ENCODE measurements at places on chromosomes 13 and 19.

GRCh38 chr19:5844456-5845433 lies 5.2 kb upstream of the FUT6 start:
- no peak for DNase-seq

DNA sequence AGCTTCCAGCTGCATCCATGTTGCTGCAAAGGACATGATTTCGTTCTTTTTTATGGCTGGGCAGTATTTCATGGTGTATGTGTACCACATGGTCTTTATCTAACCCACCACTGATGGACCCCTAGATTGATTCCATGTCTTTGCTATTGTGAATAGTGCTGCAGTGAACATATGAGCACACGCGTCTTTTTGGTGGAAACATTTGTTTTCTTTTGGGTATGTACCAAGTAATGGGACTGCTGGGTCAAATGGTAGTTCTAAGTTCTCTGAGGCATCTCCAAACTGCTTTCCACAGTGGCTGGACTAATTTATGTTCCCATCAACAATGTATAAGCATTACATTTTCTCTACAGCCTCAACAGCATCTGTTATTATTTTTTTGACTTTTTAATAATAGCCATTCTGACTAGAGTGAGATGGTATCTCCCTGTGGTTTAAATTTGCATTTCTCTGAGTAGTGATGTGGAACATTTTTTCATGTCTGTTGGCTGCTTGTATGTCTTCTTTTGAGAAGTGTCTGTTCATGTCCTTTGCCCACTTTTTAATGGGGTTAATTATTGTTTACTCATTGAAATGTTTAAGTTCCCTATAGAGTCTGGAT lies 6.8 kb upstream of the UBE2L5 start:
- DNase-seq, result no peak

GRCh38 chr19:30781519-30781918 lies 409.3 kb downstream of the ZNF536 start:
- peak; percentile 64 for DNase-seq

GRCh38 chr19:17420475-17420924 lies 653 bp downstream of the MVB12A start:
- no peak for DNase-seq

DNA sequence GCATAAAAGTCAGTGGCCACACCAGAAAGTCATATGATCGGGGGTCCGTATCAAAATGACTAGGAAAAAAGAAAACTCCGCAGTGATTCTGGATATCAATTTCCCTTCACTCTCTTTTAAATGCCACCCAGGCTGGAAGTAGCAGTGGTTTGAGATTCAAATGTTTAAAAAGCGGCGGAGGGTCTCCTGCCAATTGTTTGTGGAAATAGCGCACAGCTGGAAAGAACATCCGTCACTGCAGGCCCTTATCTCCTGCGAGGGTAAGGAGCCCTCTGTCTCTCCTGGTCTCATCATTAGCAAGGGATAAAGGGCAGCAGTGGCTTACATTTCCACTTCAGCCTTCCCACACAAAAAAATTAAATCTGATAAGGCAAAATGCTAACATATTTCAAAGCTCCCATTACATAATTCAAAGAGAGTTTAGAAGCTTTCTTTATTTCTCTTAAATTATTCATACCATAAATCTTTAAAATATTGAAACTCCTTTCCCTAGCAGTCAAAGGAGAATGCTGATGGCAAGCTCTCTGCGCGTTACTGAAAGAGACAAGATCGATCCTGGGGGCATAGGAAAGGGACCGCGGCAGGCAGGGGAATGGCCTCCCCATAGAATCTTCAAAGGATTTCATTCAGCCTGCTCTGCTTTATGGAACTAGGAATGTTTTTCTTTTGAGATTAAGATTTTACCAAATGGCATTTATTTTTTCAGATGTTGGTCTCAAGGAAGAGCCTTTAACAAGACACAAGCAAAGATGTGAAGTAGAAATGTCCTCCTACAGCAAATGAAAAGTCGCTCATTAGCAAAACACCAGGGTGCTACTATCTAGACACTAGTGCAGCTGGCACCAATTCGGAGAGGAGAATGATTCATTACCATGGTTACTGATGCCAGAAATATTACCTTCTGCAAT lies 35.0 kb downstream of the AMER2 start:
- DNase-seq, result no peak

- no peak for DNase-seq
Measured at GRCh38 chr13:41788552-41788951, 172.4 kb downstream of the VWA8 start.

- DNase-seq, result no peak
Measured at GRCh38 chr19:57829316-57829715, 783 bp upstream of the ZNF587B start.

DNA sequence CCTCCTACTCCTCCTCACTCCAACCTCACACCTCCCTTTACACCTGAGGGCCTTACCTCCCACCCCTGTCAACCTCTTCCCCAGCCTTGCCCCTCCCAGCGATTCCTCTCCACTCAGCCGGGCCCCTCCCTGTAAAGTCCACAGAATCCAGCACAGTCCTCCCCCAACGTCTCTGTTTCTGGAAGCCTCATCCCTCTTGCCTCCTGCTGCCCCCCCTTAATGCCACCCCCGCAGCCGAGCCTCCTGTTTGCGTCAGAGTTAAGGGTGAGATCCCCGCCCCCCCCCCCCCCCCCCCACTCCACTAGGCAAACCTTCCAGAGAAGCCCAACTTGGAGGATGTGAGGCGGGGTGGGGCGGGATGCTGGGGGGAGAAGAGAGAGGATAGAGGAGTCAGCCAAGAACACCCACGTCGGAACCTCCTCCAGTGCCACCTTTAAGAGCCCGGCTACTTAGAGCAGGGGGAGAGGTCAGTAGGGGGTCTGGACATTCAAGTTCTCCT lies 2.1 kb downstream of the UNC13A start:
- DNase-seq, result no peak

DNA sequence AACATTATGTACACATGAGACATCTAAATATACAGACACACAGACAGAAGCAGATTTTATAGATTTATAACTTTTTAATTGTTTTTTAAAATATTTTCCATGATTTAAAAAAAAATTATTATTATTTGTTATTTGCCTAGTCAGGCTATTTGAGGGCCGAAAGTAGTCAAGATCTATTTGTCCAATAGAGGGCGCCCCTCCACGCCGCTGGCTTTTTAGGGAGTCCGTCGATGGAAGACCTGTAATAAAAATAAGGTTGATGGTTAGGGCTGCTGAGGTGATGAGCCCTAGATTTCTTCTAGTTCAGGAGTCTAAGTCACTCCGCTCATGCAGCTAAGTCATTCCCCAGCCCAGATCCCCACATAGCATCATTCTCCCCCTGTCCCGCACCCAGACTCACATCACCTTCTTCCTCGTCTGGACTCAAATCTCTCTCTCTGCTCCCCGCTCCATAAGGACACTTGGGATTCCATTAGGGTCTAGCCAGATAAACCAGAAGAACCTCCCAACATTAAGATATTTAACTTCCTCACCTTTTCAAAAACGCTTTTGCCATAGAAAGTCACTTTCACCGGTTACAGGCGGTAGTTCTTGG lies 33.9 kb upstream of the CEACAM21 start:
- DNase-seq, result no peak

DNA sequence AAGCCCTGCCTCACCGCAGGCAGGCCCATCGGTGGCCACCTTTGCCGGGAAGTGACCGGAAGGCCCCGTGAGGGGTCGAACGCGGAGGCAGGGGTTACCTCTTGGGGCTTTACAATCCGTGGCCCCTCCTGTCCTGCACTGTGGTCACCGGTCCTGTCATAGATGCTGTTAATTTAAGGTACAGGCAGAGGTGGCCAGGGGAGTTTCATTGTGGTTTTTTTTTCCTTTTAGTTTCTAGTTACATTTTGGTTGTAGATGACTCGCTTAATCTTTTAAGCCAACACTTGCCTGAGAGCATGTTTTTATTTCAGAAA lies 13.1 kb downstream of the COMP start:
- DNase-seq, result no peak

- DNase-seq, result no peak
Measured at GRCh38 chr13:38283346-38283745, 66.3 kb upstream of the UFM1 start.

DNA sequence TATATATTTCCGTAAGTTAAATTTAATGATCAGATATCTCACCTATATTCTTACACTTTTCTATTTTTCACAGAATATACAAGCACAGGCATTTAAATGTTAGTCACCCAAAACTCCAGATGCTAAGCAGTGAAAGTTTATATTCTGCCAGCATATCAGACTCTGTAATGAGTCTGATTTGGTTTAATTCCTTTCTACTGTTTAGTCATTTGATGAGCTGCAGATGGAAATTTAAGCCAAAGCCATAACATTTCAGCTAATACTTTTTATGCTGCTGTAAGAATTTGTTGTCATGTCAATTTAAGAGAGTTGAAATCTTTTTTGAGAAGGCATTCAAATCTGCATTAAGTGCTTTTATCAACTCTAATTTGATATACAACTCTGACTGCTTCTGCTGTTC lies 8.0 kb downstream of the FRY start:
- no peak for DNase-seq

- no peak for DNase-seq
Measured at GRCh38 chr19:38245826-38246498, 10.2 kb downstream of the PPP1R14A start.

GRCh38 chr13:100646030-100646673 lies 28.4 kb downstream of the TMTC4 start:
- DNase-seq, result no peak

GRCh38 chr19:48500830-48501493 lies 10.7 kb downstream of the LMTK3 start:
- DNase-seq, result no peak

DNA sequence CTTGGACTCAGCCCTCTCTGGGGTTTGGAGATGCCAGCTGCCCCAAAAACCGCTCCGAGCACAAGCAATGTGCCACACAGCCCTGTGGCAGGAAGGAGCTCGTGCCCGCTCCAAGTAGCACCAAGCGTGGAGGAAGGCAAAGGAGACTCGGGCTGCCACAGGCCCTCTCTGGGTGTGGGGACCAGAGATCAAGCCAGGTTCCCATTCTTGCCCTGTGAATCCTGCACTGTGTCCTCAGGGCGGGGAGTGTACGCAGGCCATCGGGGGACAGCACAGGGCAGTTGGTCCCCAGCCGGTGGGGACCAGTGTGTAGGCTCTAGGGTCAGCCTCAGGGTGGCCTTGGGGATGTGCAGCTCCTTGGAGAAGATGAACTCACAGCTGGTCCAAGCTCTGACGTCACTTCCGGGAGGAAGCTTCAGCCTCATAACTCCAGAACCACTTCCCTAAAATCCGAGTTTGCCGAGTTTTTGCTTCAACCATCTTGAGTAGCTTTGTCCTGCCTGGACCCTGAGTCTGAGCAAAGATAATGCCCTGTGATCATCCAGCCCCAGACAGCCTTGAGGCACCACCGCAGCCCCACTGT lies 9.3 kb upstream of the CPAMD8 start:
- DNase-seq, result no peak

Data from fibroblast of skin of left biceps (primary cell).